ENCODE measurements at places on chromosomes 5 and 9. TPM values are rescaled to one million over a fixed set of nuclear protein-coding genes. Genes with fewer than 3 reads are reported as not detected.

SOX30 gene
- total RNA-seq, result not detected

DNA sequence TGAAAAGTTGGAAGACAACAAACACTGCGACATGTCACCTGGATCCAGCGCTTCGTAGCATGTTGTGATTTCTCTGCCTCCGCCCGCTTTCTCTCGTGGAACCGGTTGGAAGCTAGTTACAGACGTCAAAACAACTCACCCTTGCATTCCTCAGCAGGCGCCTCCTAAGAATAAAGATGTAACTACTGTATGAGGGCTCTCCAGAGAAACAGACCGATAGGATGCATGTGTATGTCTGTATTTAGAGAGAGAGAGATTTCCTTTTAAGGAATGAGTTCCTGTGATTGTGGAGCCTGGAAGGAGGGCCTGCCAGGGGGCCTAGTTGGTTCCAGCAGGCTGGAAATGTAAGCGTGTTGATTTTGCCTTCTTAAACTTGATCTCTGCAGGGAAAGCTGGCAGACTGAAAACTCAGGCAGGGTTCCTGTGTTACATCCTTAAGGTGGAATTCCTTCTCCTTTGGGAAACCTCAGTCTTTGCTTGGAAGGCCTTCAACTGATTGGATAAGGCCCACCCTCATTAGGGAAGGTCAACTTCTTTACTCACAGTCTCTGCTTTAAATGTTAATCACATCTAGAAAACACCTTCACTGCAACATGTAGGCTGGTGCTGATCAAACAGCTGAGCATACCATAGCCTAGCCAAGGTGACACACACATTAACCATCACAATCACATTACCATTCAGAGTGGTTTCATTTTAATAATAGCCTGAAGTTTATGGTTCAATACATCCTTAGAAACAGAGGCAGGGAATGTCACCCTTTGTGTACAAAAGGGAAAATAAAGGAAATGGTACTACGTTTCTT is 163.8 kb downstream of the SYK start:
- DNase-seq, result no peak

DNA sequence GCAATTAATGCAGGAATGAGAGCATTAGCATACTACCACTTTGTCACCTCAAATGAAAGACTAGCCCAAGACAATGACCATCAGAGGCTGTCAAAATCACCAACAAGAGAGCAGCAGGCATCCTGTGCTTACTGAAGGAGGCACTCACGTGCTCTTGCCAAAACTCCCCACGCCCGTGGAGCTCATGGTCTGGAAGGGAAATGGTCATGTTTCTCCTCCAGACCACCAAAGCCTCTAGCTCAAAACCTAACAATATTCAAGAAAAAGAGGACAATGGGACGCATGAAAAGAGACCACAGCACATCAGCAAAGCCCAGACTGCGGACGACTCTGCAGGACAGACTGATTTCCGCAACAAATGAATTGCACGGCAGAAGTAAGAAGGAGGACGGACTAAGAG is 12.8 kb downstream of the AKNA start:
- no peak for DNase-seq

DNA sequence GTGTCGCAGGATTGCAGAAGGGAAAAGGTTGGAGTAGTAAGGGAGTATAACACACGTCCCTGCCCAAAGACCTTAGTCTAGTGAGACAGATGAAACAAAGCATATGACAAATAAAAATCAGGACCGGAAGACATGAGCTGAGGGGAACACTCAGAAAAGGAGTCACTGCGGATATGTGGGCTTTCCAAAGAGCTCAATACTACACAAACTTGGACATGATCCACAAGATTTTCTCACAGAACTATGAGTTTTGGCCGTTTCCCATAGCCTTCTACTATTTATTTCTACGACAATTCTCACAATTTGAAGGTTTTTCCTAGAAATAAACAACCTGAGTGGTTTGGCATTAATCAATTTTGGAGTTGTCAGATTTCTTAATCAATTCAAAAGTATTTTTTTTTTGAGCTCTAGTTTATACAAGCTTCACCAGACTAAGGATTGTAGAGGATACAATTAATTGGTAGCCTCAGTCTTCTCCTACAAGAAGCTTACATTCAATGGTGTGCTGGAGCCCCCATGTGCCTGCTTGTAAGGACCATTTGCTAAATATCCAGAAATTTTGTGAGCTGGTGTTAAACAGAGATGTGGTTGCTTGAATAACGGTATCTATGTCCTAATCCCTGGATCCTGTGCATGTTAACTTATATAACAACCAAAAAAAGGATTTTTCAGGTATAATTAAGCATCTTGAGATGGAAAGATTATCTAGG is 91.4 kb downstream of the ADAMTS12 start:
- DNase-seq, result no peak

DNA sequence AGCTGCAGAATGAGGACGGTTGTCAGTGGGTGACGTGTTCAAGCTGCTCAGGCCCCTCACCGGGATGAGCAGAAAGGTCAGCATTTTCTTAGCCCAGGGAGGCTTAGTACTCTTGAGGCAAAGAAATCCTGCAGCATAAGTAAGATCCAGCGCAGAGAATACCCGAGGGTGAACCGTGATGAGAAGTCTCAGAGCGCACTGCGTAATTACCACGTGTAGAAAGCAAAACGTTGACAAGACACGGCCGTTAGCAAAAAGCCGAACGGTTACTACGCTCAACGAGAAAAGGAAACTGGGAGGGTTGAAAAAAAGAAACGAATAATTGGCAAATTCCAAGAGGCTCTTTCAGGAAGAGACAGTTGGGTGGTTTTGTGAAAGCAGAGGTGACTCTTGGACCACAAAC is 104.0 kb downstream of the COL23A1 start:
- no peak for DNase-seq
